NCI-H1436 treated with DMSO at 0.1 percent for 48 hours (cell line): ENCODE measurements at places on chromosomes 13 and 19.

- no peak for DNase-seq
These were observed 202.6 kb upstream of the SOX21 start for GRCh38 chr13:94914895-94915294.

- DNase-seq, result no peak
These were observed 4.6 kb upstream of the CEACAM1 start for GRCh38 chr19:42532891-42533290.

DNA sequence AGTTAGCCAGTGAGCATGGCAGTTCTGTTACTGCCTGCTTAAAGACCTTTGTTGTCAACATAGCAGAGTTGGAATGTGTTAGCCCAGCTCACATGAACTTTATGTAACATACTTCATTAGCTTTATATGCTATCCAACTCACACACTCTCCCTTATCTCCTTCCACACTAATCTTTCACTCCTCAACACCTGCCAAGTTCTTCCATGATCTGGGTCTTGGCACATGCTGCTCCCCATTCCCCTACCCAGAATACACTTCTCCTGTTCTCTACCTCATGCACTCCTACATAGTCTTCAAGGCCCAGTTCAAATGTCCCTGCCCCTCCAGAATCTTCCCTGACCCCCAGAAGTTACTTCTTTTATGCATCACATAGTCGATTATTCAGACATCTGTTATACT is 179.3 kb downstream of the KATNAL1 start:
- DNase-seq, result no peak

GRCh38 chr19:5308451-5309437 is 31.9 kb downstream of the PTPRS start:
- peak; percentile 68 for DNase-seq

DNA sequence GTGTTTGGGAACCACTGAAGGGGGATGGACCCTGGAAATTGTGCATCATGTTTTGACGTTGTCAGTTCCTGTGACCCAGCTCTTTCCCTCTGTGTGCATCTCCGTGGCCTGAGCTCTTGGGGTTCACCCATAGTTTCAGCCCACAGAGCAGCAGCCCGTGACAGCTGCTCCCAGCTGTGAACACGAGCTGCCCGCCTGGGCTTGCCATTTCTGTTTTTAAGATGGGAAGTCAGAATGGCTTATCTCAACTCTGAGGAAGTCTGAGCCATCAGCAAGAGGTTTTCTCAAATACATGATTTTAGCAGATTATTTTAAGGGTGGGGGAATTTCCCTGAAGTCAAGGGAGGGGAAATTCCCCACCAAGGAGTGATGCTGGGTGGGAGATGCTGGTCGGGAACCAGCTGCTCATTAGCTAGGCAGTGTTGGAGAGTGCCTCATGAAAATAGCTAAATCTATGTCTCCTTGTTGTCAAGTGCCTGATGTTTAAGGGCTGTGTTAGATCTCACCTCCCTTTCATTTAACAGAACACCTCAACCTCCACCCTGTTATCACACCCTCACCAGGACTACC is 34.8 kb upstream of the C1QTNF9 start:
- DNase-seq, result no peak

DNA sequence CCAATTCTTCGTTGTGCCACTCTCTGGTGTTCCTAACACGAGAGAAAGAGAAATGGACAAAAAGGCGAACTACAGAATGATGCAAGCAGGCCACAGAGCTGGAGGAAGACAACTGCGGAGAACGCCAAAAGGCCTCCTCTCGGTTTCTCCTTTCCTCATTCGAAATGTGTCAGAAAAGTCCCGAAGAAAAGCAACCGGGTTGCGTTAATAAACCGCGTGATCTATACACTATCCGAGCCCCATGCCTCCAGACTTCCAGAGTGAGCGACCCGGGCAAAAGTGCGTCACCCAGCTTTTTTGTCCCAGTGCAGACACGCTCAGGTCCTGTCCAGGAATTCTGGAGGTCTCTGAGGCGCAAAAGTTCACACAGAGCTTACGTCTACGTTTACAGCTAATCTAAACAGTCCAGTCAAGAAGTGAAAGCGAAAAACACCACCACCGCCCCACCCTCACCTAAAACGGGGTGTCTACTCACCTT is 413 bp downstream of the N4BP2L2 start:
- no peak for DNase-seq
